ENCODE measurements at places on chromosomes 12 and 14. TPM values are rescaled to one million over a fixed set of nuclear protein-coding genes. Genes with fewer than 3 reads are reported as not detected.

MOAP1 gene
- 17.1 TPM for total RNA-seq

ITGB7 gene
- 239 TPM for total RNA-seq

COX8C gene
- total RNA-seq: not detected

RACGAP1 gene
- total RNA-seq: 71.6 TPM

VPS29 gene
- total RNA-seq: 106 TPM

CCDC177 gene
- total RNA-seq: 0.05 TPM

TBX3 gene
- not detected for total RNA-seq

CLEC1A gene
- total RNA-seq: not detected

APEX1 gene
- 242 TPM for total RNA-seq

PTCSC3 gene
- total RNA-seq: not detected

TSHR gene
- not detected for total RNA-seq

Data from activated CD4-positive, alpha-beta T cell treated with anti-CD3 and anti-CD28 coated beads, Interleukin-2, amount 10 ng/mL, durations not matched to agents 24 days and 14 days (primary cell).